ENCODE measurements at places on chromosomes 12 and 14.
A peak's percentile ranks its signal among the peaks of the same experiment; 100 is the strongest.

- DNase-seq, result no peak
These were observed 11.3 kb downstream of the BDKRB1 start for GRCh38 chr14:96267336-96267735.

- no peak for DNase-seq
These were observed 392.7 kb downstream of the GALC start for GRCh38 chr14:87600240-87600639.

GRCh38 chr14:77622366-77622961, 6.0 kb upstream of the SPTLC2 start:
- DNase-seq, result no peak

DNA sequence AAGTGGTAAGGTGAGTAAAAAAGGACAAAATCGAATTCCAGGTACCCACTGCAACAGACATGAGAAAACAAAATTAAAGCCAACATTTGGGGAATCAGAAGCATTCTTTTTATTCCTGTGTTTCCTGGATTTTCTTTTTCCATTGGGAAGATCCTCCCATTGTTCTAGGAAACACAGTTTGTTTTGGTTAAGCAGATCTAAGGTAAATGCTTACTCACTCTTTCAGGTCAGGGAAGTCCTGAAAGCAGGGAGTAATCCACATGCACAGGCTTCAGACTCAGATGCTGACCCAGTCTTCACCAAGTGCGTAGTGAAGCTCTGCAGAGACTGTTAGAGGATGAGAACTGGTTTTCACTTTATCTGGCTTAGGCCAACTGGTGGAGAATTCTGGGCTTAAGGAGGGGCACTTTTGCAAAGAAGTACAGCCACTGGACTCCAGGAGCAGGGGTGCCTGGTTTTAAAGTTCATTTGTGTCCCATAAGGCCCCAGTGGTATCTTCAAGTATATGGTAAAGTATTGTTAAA, 57.7 kb downstream of the RPAP3 start:
- no peak for DNase-seq

DNA sequence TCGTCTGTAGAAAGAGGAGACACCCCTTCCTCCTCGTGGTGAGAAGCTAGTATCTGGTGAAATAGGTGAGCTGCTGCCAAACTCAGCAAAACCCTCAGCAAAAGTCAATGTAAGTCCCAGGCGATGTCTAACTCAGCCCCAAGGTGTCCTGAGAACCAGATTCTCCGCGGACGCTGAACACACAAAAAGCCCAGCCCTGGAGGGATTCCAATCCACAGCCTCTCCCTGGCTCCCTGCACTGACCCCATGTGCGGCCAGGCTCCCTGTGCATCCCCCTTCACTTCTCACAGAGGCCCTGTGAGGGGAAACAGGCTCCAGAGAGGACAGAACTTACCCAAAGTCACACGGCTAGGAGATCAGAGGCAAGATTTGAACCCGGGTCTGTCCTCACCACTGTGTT, 81.5 kb downstream of the NINJ2 start:
- DNase-seq, result no peak

DNA sequence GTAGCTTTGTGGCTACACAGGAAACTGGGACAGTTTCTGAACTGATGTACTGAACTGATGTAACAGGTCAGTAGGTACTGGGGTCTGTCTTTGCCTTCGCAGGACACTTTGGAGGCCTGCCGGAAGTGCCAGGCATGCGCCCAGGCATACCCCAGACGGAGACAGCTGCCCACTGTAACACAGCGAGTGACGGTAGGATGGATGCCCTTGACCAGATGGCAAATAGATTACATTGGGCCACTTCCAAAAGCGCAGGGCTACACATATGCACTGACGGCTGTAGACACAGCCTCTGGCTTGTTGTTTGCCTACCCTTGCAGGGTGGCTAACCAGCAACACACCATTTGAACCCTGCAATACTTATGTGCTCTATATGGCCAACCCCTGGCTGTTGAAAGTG, 94.1 kb upstream of the TMPO start:
- no peak for DNase-seq

DNA sequence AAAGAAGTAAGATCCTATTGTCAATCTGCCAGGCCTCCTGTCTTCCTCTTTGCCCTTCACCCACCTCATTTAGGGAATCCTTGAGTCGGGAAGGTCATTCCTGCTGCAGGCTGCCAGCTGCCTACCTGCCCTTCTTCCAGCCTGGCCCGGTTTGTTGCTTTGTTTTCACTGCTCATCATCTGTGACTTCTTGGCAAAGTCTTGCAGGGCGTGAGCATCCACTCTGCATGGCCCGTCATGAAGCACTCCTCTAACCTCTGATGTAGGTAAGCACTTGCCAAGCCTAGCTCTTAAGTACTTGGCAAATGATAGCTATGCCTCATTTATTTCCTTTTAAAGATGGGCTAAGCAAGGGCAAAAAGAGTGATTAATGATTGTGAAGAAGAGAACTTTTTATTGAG, 192.8 kb downstream of the NRXN3 start:
- DNase-seq, result no peak

- no peak for DNase-seq
These were observed 61.1 kb downstream of the RAB35 start for GRCh38 chr12:120055231-120056000.

DNA sequence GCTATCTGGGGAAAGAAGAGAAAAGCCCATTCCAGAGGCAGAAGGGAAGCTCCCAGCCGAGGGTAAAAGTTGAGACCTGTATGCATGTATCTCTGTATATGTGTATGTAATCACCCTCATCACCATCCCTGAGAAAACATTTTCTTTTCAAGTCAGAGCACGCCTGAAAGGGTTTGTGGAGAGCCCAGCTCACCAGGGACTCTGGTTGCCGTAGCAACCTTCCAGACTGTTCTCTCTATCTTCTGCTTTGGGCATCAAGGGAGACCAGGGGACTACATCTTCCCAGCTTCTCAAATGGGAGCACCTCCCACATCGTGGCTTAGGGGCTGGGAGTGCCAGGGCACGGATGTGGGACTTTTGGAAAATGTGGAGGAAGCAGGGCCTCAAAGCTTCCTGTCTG, 93.5 kb downstream of the GALNT8 start:
- DNase-seq, result no peak

DNA sequence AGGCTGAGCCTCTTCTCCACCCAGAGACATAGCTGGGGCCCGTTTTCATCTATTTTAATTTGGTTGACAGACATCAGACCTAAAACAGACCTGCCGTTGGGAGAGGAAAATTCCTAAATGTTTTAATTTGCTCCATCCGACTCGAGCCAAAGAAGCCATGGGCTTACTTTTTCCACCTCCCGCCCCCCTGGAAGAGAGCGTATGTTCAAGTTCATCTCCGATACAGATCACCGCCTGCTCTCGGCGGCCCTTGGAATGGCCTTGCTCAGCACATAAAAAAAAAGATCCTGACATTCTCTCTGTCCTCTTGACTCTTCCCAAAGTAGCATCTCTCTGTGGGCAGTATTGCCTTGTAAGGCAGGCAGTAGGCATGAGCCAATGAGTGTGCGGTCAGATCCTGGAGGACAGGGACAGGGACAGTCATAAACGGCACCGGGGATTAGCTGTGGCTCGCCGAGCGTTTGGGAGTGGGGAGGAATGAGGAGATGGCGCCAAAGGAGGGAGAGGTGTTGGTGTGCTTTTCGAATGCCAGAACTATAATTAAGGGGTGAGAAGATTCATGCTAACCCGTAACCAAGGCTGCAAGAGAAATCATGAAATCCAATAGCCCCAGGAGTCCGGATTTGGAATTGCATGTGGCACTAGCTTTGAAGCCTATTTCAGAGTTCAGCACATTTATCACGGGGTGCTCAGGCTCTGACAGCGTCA, 47.9 kb upstream of the MEG3 start:
- DNase-seq, result no peak

GRCh38 chr12:6507102-6507998, 13.4 kb downstream of the NCAPD2 start:
- DNase-seq, result no peak

DNA sequence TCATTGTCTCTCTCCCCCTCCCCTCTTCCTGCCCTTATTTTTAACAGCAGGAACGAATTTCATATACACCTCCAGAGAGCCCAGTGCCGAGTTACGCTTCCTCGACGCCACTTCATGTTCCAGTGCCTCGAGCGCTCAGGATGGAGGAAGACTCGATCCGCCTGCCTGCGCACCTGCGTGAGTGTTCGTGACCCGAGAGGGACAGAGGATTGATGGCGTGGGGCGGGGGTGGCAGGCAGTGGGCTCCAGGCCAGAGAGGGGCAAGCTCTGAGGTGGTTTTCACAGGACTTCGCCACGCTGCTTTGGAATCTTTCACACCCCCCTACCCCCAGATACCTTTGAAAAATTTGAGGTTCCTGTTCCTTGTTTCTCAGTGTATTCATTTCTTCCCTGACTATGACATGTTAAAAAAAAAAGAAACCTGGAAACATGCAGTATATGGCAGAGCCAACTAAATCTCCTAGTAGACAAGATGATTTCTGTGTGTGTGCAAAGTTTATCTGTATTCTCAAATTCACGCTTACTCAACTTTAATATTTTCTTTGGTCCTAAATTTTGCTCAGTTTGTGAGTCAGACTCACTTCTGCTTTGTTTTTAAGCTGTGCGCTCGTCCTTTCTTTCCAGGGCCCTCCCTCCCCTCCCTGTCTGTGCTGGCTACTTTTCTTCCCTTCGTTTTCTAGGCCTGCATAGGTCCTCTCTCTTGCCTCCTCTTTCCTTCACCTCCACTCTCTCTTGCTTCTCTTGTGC, 103.1 kb downstream of the ETV6 start:
- no peak for DNase-seq

GRCh38 chr12:94671917-94672316, 21.6 kb upstream of the TMCC3 start:
- no peak for DNase-seq

DNA sequence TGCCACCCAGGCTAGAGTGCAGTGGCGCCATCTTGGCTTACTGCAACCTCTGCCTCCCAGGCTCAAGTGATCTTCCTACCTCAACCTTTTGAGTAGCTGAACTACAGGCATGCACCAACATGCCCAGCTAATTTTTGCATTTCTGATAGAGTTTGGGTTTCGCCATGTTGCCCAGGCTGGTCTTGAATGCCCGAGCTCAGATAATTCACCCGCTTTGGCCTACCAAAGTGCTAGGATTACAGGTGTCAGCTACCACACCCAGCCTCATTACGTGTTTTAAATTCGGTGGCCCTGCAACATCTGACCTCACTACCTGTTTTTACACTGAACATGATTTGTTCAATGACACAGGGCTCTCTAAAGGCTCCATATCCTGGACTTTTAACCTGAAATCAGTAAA, 22.9 kb upstream of the RDH16 start:
- DNase-seq, result no peak

- DNase-seq, result no peak
These were observed 101.8 kb upstream of the EIF5 start for GRCh38 chr14:103232031-103232808.

DNA sequence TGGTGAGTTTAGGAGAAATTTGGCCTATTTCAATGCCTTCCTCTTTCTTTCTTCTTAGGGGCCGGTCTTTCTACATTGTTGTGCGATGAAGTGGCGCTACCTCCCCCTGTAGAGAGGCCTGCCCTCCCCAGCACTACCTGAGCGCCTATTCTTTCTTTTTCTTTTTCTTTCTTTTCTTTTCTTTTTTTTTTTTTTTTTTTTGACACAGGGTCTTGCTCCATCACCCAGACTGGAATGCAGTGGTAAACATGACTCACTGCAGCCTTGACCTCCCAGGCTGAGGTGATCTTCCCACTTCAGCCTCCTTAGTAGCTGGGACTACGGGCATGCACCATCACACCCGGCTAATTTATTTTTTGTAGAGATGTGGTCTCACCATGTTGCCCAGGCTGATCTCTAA, 136.1 kb upstream of the MAX start:
- DNase-seq, result no peak

- no peak for DNase-seq
These were observed 65.1 kb upstream of the KTN1 start for GRCh38 chr14:55514819-55515490.

- no peak for DNase-seq
These were observed 155.2 kb downstream of the FBXL14 start for GRCh38 chr12:1439201-1439600.

GRCh38 chr12:118299791-118300460, 72.8 kb downstream of the TAOK3 start:
- DNase-seq, result peak; percentile 43

GRCh38 chr12:131766382-131767107, 55.7 kb downstream of the SFSWAP start:
- no peak for DNase-seq

- DNase-seq, result no peak
These were observed 13.0 kb upstream of the TMED2 start for GRCh38 chr12:123571343-123571813.

Data from bone marrow (tissue), 2 donors.